ENCODE measurements at places on chromosomes 5 and 9. TPM values are rescaled to one million over a fixed set of nuclear protein-coding genes. Genes with fewer than 3 reads are reported as not detected.

Gene MSX2
- total RNA-seq: 2.4 TPM

DNA sequence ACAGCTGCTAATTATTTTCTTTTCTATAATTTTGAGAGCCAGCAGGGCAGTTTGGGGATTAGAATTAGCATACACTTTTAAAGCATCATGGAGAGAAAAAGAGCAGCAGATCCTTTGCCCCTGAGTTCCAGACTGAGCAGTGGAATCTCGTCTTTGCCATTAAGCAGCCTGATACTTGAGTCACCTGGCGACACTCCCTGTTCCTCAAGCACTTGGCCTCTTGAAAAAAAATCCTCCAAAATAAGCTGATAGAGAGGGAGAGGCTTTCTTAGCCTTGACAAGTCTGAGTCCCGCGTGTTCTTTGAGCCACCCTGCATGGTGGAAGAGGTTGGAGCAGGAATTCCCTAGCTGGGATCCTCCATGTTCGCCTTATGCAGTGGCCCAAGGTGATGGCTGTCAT is 398.3 kb downstream of the IRX2 start:
- no peak for DNase-seq

DNA sequence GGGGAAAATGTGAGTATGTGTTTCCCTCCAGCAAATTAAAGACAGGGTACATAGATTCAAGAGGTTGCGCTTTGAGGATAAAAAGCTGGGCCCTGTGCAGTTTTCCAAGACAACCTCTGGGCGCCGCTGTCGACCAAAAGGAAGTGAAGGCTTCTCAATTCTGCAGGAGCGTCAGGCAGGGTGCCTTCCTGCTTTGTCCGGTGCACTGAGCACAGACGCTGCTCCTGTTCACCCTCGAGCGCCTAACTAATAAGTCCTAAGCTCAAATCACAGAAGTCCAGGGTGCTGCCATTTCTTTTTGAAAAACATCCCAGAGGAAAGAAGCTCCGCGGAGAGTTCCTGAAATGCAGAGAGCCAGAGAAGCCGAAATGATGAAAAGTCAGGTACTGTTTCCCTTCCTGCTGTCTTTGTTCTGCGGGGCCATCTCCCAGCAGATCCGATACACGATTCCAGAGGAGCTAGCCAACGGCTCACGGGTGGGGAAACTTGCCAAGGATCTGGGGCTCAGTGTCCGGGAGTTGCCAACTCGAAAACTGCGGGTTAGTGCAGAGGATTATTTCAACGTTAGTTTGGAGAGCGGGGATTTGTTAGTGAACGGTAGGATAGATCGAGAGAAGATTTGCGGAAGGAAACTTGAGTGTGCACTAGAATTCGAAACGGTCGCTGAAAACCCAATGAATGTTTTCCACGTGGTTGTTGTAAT is at the start of gene PCDHGB1:
PCDHGB1 (plus strand) TSS at position 183 of the 703 bp plus-strand sequence; CDS start at position 345, 162 bp downstream.
- peak; percentile 62 for DNase-seq

GRCh38 chr9:127470662-127471061 is 19.4 kb downstream of the LRSAM1 start:
- no peak for DNase-seq

- no peak for DNase-seq
Measured at GRCh38 chr9:117987945-117988344, 283.7 kb downstream of the TLR4 start.

GRCh38 chr9:137556069-137556838 is 4.6 kb downstream of the MRPL41 start:
- no peak for DNase-seq

Gene IFNK
- not detected for total RNA-seq

- DNase-seq: no peak
Measured at GRCh38 chr5:94791829-94792228, 173.4 kb downstream of the SLF1 start.

- DNase-seq: no peak
Measured at GRCh38 chr9:16068476-16068875, 515.6 kb downstream of the CCDC171 start.

DNA sequence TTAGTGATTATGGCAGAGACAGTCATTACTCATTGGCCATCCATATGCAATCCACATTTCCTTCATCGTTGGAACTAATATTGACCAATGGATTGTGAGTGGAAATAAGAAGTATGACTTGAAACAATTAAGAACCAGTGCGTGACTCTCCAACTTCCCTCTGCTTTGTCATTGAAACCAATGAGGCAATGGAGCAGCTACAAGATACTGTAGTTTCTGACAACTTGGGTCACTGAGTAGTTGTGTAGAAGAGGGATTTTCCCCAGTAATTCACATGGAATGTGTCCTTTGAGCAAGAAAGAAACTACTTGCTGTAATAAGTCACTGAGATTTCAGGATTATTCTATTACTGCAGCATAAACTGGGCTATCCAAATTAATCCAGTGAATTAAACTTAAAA is 785.3 kb upstream of the RIOK2 start:
- peak; percentile 13 for DNase-seq

DNA sequence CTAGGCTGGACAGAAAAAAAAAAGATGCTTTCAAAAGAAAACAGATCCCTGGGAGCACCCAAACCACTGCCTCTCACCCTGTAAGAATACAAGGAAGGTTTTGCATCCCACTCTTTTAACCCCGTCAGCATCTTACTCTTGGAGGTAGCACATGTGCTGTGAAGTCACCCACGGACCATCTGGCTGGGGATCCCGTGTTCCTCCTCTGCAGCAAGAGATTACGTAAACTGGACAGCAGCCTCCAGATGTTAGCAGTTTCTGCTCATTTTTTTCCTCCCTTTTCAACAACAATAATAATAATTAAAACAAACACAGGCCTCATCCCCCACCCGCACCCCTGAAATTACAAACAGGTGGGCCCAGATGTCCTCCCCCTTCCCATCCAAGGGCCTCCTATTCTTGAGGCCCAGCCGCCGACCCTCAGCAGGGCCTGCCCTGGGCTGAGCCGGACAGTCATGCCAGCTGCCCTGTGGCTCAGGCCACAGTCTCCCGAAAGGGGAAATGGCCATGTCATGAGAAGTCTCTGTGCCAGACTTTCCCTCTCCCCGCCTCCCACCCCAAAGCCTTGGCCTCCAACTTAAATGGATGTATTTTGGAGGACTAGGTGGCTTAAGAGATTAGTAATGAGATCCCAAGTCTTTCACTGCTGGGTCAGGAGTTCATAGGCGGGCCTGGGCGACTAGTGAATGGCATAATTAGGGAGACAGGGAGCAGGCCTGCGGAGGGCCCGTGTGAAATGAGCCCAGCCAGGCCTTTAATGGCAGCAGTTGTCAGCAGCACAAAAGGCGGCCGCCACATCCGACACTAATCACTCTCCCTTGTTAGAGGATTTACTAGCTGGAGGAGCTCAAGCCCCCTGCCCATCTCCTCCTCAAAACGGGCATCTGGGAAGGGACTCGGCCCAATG is 165.1 kb downstream of the PAPPA start:
- DNase-seq: peak; percentile 82

DNA sequence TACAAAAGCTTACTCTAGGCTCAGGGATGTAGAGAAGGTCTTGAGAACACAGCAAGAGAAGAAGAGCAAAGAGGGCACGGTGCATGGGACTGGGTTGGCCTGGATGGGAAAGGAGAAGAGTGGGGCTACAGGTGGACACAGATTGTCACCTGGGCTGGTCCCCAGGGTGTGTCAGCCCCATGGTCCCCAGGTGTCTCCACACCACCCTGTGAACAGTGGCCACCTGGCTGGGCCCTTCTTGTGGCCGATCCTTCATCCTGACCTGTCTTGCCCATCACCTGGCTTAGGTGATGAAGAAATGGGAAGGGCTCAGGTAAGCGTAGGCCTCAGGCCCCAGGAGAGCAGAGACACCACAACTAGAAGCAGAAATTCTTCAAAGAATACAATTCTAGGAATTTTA is 188.9 kb downstream of the TENT4A start:
- no peak for DNase-seq

DNA sequence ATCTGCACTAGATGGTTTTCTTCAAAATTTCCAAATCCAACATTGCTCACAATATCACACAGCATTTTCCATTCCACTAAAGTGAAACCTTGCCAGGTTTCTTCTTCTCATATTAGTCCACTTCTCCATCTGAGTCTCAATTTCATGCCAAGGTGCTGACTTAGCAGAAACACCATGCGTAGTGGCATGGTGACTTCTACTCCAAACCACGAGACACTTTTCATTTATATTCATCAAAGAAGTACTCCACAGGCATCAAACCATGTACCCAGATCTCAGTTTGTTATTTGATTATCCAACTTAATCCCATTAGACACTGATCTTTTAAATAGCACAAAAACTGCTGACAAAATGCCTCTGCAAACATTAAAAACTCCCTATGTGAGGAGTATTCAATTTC is 233.4 kb upstream of the ITGA1 start:
- no peak for DNase-seq

Gene TSLP
- total RNA-seq: not detected

- DNase-seq: peak; percentile 42
Measured at GRCh38 chr5:669111-669841, 23.9 kb downstream of the TPPP start.

Measured in GM23248 (cell line).